ENCODE measurements at places on chromosomes 2 and 18. TPM values are rescaled to one million over a fixed set of nuclear protein-coding genes. Genes with fewer than 3 reads are reported as not detected.

GRCh38 chr2:43269706-43270105 is 43.3 kb upstream of the ZFP36L2 start:
- no peaks in the 10 kb centered on the region for H3K27me3 ChIP-seq
- peaks cover 4% of the 10 kb centered on the region for H3K36me3 ChIP-seq
- H3K27ac ChIP-seq, result no peak overlapping the region
- no peak for DNase-seq

DNA sequence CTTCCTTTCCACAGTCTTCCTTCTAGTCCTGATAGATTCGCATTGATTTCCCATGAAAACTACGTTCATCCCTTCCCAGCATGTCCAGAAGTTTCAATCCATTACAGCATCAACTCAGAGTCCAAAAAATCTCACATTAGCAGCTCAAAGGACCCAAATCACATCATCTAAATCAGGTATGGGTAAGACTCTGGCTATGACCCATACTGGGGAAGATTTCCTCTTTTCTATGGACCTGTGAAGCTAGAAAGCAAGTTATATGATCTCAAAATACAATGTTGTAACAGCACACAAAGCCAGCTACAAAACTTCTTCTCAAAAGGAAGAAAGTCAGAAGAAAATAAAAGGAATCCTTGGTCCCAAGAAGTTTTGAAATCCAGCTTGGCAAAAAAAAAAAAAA is 5.7 kb upstream of the DCC start:
- H3K4me1 ChIP-seq, result no peaks in the 10 kb centered on the region
- no peak overlapping the region for H3K27ac ChIP-seq
- no peak for DNase-seq
- no peaks in the 10 kb centered on the region for H3K27me3 ChIP-seq
- H3K36me3 ChIP-seq, result no peaks in the 10 kb centered on the region

- no peak for DNase-seq
- H3K4me3 ChIP-seq, result no peak overlapping the region
- H3K36me3 ChIP-seq, result no peaks in the 10 kb centered on the region
- no peaks in the 10 kb centered on the region for H3K4me1 ChIP-seq
These were observed 59.2 kb downstream of the PIEZO2 start for GRCh38 chr18:11089931-11090715.

DNA sequence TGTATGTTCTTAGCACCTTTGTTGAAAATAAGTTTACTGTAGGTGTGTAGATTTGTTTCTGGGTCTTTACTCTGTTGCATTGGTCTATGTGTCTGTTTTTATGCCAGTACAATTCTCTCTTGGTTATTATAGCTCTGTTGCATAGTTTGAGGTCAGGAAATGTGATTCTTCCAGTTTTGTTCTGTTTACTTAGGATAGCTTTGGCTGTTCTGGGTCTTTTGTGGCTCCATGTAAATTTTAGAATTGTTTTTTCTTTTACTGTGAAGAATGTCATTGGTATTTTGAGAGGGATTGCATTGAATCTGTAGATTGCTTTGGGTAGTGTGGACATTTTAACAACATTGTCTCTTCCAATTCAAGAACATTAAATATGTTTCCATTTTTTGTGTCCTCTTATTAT is 69.1 kb downstream of the ANKRD62 start:
- no peak overlapping the region for H3K27ac ChIP-seq
- DNase-seq, result no peak
- H3K36me3 ChIP-seq, result no peaks in the 10 kb centered on the region
- H3K4me3 ChIP-seq, result no peak overlapping the region
- no peaks in the 10 kb centered on the region for H3K4me1 ChIP-seq
- no peaks in the 10 kb centered on the region for H3K27me3 ChIP-seq

The CCDC74A gene
- total RNA-seq, result 1.5 TPM

The TCF23 gene
- total RNA-seq, result not detected

The GNAL gene
- 10.9 TPM for total RNA-seq

The CTDSP1 gene
- total RNA-seq, result 223 TPM
